Mesenteric fat pad (tissue), 1 donor: ENCODE measurements at places on chromosomes 3 and 15.

- no peak for DNase-seq
Observed at GRCh38 chr3:49158103-49158709, 7.9 kb downstream of the CCDC71 start.

GRCh38 chr3:2579206-2579605 lies 480.5 kb downstream of the CNTN4 start:
- no peak for DNase-seq

DNA sequence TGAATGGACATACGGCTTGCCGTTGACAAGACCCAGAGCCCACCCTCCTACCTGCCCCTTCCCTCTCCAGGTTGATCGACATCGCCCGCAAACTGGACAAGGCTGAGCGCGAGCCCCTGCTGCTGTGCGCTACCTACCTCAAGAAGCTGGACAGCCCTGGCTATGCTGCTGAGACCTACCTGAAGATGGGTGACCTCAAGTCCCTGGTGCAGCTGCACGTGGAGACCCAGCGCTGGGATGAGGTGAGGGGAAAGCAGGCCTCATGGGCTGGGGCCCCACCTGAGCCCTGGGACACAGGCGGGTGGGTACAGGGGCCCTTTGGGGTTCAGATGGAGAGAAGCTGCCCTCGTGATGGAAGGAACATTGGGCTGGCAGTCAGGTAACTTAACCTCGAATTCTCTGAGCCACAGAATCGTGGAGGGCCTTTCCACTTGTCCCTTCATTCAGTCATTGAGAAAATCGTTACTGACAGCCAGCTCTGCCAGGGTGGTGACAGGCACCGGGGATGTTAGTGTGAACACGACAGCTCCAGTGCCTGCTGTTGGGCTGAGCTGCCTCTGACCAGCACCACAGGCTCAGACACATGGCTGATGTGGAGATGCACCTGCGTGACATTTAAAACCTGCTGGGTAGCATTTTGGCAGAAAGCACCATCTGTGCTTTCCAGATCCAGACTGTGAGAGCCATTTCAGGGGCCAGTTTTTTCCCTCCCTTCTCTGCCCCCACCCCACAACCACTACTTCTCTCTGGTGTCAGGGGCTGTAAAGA lies 25.6 kb upstream of the RHO start:
- DNase-seq, result no peak

DNA sequence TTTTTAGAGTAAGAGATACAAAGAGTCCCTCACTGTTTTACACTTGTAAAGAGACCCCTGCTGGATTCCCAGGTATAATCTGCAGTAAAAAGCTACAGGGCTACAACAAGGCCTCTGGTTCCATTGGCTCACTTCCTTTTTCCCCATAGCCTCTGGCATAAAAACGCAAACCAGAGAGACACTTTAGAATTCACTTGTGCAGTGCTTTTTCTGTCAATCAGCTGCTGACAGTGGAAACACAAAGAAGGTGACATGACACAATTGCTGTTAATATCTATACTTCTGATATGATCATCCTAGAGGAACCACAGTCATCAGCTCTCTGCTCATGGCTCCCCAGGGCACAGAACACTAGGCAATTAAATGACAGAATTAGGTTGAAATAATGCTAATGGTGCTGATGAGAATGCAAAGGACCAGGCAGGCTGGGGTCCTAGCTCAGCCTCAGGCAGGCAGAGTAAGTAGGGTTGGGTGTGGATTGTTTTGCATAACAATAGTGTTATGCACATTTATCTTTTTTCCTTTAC lies 667.9 kb upstream of the CFAP20DC start:
- DNase-seq, result no peak

DNA sequence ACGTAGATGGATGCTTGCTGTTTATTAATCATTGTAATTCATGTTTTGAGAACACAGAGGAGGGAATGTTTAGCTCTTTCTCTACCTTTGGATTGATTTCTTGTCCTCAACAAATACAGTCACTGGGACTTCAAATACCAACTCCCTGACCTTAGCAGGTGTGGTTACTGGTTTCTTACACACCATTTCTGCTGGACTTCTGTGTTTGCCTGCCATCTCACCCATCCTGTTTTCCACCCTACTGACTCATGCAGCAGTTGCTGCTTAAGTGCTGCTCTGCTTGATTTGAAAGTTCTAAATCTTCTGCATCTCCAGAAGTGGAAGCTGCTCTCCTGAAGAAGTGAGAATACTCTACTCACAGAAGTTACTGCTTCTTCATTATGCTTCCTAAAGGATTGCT lies 170.3 kb downstream of the ZPLD1 start:
- no peak for DNase-seq

DNA sequence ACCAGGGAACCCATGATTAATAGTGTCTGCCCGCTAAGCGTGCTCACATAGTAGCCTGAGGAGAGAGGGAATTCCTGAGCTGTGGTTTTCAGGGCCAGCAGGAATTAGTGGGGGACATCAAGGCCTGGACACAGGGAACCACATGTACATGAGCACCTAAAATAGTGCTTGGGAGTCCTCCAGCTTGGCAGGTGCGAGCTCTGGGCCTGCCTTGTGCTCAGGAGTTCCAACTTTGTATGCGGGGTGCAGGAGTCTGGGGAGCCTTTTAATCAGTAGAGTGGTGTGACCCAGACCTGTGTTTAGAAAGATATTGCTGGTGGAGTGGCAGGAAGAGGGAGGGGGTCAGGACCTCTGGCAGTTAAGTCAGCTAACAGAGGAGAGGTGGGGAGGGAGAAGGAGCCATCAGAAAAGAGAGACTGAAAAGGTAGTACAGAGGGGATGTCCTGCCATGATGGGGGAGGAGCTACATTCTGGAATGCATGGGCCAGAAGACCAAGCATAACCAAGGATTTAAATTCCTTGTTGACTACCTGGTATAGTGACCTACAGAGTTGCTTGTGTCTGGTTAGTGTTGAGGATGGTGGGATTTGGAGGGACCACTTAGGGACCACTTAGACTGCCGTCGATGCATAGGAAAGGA lies 1.9 kb downstream of the DAG1 start:
- no peak for DNase-seq

- no peak for DNase-seq
Observed at GRCh38 chr3:194465920-194466570, 20.8 kb downstream of the ATP13A3 start.

GRCh38 chr3:141960731-141961130 lies 84.3 kb downstream of the ATP1B3 start:
- DNase-seq, result no peak

- DNase-seq, result no peak
Observed at GRCh38 chr15:62469874-62470688, 305.0 kb upstream of the C2CD4B start.

- DNase-seq, result no peak
Observed at GRCh38 chr15:50641318-50641717, 45.3 kb downstream of the TRPM7 start.

DNA sequence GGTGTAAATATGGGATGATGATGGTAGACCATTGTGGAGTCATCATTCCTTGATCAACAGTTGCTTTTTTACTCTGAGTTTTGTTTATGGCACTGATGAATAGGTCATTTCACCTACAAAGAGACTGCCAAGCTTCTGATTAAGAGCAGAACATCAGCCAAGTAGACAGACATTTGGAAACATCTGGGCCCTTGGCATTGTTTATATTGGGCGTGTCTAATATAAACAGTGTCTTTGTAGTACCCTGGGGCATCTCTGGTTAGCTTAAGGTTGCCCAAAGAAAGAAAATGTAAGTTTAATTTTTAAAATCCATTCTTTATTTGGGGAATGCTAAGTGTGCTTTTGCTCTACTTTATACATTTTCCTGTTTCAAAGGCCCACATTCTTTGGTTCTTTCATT lies 377.0 kb downstream of the FEZF2 start:
- DNase-seq, result no peak

- no peak for DNase-seq
Observed at GRCh38 chr15:43463507-43463906, 29.4 kb downstream of the TP53BP1 start.

DNA sequence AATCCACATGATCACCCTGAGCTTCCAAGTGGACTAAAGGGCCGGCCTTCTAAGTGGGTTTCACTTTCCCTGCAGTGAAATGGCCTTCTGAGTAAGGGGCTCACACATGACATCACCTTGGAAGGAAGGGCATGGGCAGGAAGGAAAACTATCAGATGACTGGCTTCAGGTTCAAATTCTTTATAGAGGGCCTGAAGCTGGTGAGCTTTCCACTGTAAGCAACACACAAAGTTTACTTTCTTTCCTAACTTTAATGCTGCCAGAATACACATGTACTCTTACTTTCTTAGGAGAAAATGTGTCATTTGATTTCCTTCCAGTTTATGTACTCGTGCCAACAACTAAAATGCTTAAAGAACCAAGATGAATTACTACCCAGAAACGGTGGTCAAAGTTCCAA lies 475.6 kb downstream of the FOXP1 start:
- DNase-seq, result no peak

- DNase-seq, result no peak
Observed at GRCh38 chr3:149688122-149688757, 30.4 kb upstream of the WWTR1 start.

GRCh38 chr3:156395961-156396710 lies 158.8 kb downstream of the SSR3 start:
- no peak for DNase-seq

- DNase-seq, result no peak
Observed at GRCh38 chr3:95302044-95302443, 1239.2 kb downstream of the NSUN3 start.

DNA sequence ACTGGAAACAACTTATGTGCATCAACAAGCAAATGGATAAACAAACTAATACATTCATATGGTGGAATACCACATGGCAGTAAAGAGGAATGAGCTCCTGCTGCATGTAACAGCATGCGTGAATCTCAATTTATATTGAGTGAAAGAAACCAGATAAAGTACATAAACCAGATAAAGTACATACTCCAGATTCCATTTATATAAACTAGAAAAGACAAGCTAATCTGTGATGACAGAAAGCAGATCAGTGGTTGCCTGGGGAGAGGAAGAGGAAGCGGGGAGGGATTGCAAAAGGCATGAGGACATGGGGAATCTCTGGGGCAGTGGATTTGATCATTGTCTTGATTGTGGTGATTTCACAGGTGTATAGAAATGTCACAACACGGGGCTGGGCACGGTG lies 34.2 kb downstream of the LIMD1 start:
- no peak for DNase-seq

DNA sequence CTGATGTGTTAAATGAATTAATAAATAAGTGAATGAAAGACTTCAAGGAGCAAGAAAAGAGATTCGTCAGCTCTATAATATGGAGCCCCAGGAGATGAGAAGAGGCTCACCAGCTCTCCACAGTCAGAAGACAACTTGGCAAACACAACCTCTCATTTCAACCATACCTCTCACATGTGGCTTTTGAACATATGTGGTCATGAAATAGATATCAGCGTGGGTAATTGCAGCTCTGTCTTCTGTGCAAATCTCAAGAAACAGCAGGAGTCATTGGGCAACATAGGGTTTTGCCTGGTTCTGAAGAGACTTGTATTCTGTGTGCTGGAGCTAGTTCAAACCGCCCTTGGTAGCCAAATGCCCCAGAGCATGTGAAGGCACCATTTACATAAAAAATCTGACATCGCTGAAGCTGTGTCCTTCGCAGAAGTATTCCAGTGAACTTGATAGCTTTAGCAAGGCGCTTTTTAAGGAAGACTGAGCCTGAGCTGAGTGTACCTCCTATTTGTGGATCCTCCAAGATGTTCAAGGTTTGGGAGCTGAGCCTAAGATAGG lies 8.4 kb downstream of the CX3CR1 start:
- DNase-seq, result no peak

GRCh38 chr3:20055020-20055775 lies 15.0 kb downstream of the KAT2B start:
- DNase-seq, result no peak

GRCh38 chr3:194671511-194671899 lies 486 bp downstream of the LSG1 start:
- DNase-seq, result no peak

DNA sequence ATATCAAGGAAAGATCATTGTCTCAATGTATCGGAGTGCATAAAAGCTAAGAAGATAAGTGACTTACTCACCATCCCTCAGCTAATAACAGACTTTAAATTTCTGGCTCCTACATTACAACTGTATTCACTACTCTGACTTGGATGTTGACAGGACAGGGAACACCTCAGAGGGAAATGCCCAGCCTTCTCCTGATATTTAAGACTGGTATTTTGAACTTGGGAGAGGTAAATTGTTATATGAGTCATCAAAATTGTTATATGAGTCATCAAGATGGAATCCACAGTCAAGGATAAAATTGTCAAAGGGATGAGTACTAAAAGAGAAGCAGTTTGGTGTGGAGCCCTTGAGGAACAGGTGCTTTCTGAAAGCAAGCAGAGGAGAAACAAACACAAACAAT lies 961.4 kb downstream of the VGLL3 start:
- no peak for DNase-seq

- no peak for DNase-seq
Observed at GRCh38 chr3:64971602-64972001, 283.8 kb upstream of the ADAMTS9 start.

DNA sequence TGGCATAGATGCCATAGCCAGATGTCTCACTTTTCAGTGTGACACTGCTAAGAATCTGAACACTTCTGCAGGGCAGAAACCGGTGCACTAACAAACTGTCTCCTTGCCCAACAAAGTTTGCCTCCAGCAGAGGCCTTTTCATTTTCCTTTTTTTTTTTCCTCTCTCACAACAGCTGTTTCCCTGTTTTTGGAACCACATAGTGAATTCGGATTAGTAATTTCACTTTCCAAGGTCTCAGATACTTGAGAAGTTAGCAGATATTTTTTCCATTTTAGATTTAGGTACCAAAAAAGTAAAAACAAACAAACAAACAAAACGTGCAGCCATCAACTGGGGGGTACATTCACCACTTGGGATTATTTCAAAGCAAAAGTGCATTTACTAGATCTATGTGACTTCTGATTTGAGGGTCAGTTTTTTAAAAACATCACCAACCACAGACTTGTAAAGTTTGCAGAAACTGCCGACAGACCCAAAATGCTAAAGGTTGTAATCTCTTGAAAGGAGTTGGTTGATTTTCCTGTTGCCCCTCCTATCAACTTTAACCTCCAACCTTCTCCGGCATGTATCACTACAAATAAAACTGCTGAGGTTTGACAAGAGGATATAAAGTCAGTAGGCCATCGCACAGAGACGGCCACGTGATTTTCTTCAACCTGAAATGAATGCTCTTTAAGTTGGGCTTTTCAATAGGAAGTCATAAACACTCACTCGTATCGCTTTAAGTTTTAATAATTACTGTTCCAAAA lies 169.1 kb downstream of the CDIN1 start:
- no peak for DNase-seq

DNA sequence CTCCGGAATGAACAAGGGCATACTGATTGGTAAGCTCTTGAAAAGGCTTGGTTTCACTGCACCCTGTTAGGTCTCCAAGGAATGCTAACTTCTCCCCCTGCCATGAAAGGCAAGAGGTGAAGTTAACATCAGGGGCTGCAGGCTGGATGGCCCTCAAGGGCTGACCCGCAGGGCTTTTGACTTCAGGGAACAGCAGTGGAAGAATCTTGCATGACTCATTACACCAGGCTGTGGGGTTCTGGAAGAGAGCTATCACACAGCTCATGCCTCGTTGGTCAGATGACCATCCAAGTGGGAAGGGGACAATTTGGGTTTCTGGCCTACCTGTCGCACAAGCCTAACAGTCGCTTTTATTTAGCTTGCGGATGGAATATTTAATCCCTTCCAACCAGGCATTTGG lies 23.6 kb upstream of the ATG7 start:
- no peak for DNase-seq
